ENCODE measurements at places on chromosomes 1 and 21. TPM values are rescaled to one million over a fixed set of nuclear protein-coding genes. Genes with fewer than 3 reads are reported as not detected.

The PLA2G2D gene
- total RNA-seq: not detected

The CNTN2 gene
- 0.02 TPM for total RNA-seq

The VCAM1 gene
- total RNA-seq: 0.05 TPM

The PRKAA2 gene
- total RNA-seq: 1.5 TPM

The CLIC6 gene
- 0.08 TPM for total RNA-seq

The TMEM183A gene
- 46.2 TPM for total RNA-seq

The CNKSR1 gene
- total RNA-seq: 0.11 TPM

The GJC2 gene
- 0.52 TPM for total RNA-seq

The KPRP gene
- not detected for total RNA-seq

The CAMK1G gene
- 0.60 TPM for total RNA-seq

The NBPF6 gene
- total RNA-seq: not detected

The RPTN gene
- total RNA-seq: 0.02 TPM

The SESN2 gene
- 10.4 TPM for total RNA-seq

The MAD2L2 gene
- total RNA-seq: 52.5 TPM

All from A549 treated with AZD2906 at 1 μM for 4 hours (cell line).